Hematopoietic multipotent progenitor cell treated with erythropoietin and hydrocortisone succinate and interleukin-3 and kit ligand, for 6 days (in vitro differentiated cells): ENCODE measurements at places on chromosomes 7 and 10.

- no peak for DNase-seq
These were observed 34.9 kb upstream of the LOXL4 start for GRCh38 chr10:98302741-98303365.

DNA sequence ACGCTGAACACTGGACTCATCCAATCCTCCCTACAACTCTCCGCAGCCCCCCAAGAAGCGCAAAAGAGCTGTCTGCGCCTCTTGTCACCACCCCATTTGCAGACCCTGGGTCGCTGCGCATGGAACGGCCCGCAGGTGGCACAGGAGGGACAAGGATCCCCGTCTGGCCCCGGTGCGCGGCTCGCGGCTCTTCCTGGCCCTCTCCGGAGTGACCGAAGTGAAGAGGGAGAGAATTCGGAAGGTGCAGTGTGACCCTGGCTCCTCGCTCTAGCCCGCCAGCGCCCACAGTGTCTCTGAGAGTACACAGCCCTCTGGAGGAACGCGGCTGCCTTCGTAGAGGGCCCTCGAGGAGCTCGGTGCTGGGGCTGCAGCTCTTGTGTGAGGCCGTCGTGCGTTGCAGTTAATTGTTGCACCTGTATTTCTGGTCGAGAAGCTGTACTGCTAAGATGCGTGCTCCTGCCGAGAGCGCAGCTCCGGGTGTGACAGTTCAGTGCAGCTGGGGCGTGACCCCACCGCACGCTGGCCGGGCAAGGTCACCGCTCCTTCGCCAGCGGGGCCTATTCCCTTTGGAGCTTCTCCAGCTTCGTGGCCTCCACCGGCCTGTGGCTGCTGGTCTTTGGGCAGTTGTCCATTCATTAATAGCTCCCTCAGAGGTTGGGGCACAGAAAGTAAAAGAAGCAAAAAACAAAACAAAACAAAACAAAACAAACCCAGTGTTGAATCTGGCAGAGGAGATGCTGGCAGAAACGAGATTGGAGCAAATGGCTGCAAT lies 119.0 kb downstream of the SEC23IP start:
- no peak for DNase-seq

GRCh38 chr10:62610649-62611229 lies 193.8 kb upstream of the ADO start:
- peak; percentile 71 for DNase-seq

- DNase-seq, result no peak
These were observed 68.5 kb downstream of the NPTX2 start for GRCh38 chr7:98685541-98685940.

GRCh38 chr10:66823301-66823700 lies 102.5 kb upstream of the LRRTM3 start:
- no peak for DNase-seq

DNA sequence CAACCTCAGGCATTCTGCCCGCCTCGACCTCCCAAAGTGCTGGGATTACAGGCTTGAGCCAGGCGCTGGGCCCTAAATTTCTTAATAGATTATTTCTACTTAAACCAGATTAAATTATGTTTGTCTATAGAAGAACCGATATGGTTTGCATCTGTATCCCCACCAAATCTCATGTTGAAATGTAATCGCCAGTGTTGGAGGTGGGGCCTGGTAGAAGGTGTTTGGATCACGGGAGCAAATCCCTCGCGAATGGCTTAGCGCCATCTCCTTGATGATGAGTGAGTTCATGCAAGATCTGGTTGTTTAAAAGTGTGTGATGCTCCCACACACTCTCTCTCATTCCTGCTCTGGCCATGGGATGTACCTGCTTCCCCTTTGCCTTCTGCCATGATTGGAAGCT lies 109.3 kb upstream of the NANOS1 start:
- DNase-seq, result no peak

GRCh38 chr7:32893207-32893524 lies 1.6 kb upstream of the KBTBD2 start:
- no peak for DNase-seq

DNA sequence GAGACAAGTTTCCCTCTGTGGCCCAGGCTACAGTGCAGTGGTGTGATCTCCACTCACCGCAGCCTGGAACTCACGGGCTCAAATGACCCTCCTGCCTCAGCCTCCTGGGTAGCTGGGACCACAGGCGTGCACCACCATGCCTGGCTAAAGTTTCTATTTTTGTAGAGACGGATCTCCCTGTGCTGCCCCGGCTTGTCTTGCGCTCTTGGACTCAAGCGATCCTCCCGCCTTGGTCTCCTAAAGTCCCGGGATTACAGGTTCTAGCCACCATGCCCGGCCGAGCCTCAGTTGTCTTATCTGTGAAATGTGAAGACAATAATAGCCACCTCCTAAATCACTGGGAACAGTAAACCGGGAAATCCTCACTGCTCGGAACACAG lies 88.1 kb downstream of the FOXL3 start:
- no peak for DNase-seq

- DNase-seq, result no peak
These were observed 2.7 kb upstream of the EN2 start for GRCh38 chr7:155455132-155455693.

- DNase-seq, result no peak
These were observed 159.3 kb downstream of the LCOR start for GRCh38 chr10:96991313-96991841.

DNA sequence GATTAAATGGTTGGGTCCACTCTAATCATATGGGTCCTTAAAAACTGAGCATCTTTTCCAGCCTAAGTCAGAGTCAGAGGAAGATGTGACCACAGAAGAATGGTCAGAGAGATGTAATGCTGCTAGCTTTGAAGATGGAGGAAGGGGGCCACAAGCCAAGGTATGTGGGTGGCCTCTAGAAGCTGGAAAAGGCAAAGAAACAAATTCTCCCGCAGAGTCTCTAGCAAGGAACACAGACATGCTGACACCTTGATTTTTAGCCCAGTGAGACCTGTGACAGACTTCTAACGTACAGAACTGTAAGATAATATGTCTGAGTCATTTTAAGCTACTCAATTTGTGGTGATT lies 1.5 kb upstream of the EXOC6 start:
- no peak for DNase-seq

- DNase-seq, result no peak
These were observed 544 bp downstream of the PDK4 start for GRCh38 chr7:95595746-95596197.

DNA sequence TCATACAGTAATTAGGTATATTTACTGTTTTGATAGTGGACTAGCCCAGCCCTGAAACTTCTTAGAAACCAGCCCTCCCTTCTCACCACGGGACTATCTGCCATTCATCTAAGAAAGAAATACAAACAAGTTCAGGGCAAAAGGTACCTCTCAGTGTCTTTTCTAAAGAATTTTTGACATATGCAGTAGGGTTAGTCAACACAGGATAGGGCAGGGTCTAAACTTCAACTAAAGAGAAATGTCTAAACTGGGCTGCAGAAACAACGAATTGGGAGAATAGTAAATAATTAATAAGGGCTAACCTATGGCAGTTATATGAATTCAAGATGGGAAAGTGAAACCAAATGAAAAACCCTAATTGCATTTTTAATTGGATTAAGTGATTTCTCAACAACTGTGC lies 496.6 kb downstream of the INHBA start:
- DNase-seq, result no peak

- DNase-seq, result no peak
These were observed 3.6 kb downstream of the TMEM254 start for GRCh38 chr10:80081801-80082750.

DNA sequence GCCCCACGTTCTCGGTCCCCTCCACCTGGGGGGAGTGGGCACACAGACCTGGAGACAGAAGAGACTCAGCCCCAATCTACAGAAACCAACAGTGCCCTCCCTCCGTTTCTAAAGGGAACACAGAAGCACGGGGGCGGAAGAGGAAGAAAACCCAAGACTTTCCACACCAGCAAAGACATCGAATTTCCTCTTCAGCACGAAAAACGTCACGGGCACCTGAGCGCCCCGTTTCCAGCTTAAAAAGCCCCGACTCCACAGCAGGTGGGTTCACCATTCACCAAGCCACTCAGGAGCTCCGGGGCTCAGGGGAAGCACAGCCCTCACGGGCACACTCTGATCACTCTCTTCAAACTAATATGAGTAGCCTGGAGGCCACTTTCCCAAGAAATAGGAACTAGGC lies 19.6 kb downstream of the NUDT1 start:
- DNase-seq, result peak; percentile 41

GRCh38 chr10:71185209-71185608 lies 27.2 kb upstream of the UNC5B start:
- DNase-seq, result no peak

GRCh38 chr10:142371-142770 lies 7.1 kb downstream of the ZMYND11 start:
- no peak for DNase-seq

DNA sequence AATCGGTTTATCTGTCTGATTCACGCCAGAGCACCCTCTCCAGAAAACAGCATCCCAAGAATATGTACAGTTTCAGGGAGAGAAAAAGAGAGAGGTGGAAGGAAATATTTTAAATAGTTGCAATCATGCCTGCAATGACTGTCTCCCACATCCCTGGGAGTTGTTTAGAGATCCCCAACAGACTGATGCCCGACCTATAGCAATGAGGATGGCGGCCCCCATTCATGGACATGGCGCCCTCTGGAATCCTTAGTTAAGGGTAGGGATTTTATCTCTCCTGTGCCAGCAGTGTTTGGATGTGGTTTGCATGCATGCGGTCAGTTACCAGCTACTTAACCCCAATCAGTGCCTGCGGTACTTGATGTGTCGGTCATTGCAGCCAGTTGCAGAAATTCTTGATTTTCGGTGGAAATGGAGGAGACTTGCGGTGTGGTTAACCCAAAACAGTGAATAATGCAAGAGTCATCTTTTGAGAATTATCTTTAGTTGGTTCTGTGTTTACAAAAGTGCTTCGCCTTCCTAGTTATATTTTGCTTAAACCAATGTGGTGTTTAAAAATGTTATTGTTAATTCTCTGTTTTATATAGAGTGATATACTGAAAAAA lies 186.0 kb upstream of the TCF7L2 start:
- DNase-seq, result no peak

DNA sequence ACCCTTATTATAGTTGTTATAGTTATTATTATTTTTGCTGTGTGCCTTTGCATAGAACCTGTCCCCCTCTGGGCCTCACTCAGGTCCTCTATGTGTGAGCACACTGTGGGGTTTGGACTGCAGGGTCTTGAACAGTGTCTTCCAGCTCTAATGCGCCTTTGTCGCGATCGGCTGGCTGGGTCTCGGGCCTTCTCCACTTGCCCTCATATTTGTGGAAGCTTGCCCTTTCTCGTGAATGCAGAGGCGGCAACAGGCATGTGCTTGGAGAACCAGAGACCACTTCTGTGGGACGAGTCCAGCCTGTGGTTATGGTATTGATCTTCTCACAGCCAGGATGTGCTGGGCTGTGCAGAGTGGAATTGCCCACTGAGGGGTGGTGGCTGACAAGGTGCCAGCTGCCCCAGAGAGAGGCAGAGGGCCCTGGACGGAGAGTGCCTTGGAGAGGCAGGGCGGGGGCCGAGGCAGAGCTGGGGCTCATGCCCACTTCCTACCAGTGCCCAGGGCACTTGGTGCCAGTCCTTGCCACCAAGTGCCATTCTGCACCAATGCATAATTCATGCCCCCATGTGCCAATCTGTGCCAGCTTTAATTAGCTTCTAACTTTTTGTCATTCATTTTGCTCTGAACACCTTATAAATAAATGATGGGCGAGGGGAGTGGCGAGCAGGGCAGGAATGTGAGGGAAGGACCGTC lies 6.8 kb upstream of the CDH23 start:
- DNase-seq, result no peak

DNA sequence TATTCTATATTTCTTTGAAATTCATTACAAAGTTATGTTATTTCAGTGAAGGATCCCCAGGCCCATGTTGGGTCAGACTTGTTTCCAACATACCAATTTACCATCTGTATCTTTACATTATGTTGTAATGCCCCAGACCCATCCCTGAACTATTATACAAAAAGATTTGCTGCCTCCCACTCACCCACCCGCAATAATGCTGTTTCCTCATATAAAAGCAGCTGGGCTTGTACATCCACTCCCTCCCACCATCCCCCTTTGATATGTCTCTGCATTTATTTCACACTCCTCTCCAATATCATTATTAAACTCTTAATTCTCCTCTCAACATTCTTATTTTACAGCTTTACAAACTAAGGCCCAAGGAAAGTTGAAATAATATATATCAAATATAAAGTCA lies 153.7 kb downstream of the DOCK4 start:
- DNase-seq, result no peak

DNA sequence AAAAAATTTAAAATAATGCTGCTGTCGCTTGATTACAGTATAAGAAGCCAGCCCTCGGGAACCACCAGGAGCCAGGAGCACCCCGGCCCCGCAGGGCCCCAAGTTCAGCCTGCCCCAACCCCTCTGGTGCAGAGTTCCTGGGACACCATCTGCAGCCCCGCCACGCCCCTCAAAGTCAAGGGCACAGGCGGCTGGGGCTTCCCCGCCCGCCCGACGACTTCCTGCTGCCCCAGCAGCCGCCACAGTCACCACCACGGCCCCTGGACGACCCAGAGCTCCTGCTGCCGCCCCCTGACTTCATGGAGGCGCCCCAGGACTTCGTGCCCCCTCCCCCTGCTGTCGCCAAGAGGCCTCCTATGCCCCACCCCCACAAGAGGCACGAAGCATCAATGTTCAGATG lies 103.6 kb upstream of the PDSS1 start:
- DNase-seq, result no peak

GRCh38 chr7:84675633-84676034 lies 481.0 kb upstream of the SEMA3A start:
- DNase-seq, result peak; percentile 2

GRCh38 chr7:93185303-93186027 lies 37.3 kb upstream of the SAMD9L start:
- DNase-seq, result no peak

- no peak for DNase-seq
These were observed 91.3 kb downstream of the MKX start for GRCh38 chr10:27654284-27654683.

DNA sequence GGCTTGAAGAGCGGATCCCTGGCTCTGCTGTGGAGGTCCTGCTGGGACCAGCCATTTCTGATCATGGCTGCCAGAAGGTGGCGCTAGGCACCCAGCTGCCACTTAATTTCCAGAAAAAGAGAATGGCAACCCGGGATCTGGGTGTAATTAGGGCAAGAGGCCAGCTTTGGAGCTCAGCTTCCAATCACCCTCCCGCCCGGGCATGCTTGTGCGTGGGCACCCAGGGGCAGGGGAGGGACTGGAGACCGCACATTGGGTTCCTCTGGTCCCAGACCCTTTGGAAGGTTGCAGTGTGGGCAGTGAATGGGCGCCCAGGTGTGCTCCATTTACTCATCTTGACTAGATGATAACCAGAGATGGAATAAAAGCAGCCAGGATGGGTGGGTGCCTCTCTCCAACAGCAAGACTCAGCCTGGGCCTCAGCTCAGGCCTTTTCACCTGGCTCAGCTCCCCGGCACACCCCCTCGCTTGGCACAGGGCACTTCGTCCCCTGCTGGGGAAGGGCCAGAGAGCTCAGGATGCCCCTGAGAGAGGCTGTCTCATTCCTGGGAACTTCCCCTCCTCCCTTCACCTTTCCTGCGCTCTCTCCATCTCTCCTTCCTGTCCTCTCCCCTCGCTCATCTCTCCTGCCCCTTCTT lies 14.7 kb downstream of the FAM241B start:
- peak; percentile 69 for DNase-seq

GRCh38 chr7:86411814-86412213 lies 231.9 kb upstream of the GRM3 start:
- DNase-seq, result no peak

- DNase-seq, result no peak
These were observed 115.8 kb downstream of the SORBS1 start for GRCh38 chr10:95445223-95445836.

- no peak for DNase-seq
These were observed 8.0 kb downstream of the SEMA3E start for GRCh38 chr7:83640731-83641537.
